ENCODE measurements at places on chromosomes 1 and 21.

GRCh38 chr1:56469640-56470371, 109.6 kb downstream of the PLPP3 start:
- H3K4me3 ChIP-seq: no peak overlapping the region
- H3K36me3 ChIP-seq: no peaks in the 10 kb centered on the region
- H3K27ac ChIP-seq: no peak overlapping the region
- DNase-seq: no peak
- peaks cover 2% of the 10 kb centered on the region for H3K27me3 ChIP-seq

DNA sequence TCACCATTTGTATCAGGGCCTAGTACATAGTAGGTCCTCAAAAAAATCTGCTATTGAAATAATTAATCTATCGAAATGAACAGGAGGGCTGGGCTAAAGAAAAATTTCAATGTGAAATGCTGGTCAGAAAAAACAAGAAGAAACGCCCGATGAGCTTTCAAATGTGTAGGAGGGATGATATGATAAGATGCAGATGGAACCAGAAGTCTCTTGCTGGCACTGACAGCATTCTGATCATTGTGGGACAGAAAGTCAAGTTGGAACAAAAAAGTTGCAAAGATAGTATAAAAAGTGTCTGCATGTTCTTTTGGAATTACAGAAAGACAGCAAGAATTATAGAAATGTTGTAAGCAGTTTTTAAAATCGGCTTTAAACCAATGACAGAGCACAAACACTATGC, 11.1 kb downstream of the G0S2 start:
- no peaks in the 10 kb centered on the region for H3K27me3 ChIP-seq
- H3K4me3 ChIP-seq: no peak overlapping the region
- no peaks in the 10 kb centered on the region for H3K36me3 ChIP-seq

DNA sequence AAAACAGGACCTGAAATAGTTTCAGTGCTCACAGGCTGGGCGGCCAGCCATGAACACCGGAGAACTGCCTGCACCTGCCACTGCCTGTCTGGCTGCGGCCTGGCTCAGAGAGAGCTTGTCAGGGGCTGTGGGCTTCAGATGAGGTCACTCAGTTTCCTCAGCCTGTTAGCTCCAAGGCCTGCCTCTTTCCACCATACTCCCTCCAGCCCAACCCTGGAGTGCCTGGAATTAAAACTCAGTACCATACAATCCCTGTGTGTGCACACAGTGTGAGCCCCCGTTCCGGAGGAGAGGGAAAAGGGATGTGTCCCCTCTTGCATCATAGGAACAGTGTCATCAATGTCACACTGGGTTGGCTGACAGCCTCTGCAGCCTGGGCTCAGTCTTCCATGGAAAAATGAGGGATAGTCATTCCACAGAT, 16.2 kb downstream of the CACNA1S start:
- no peaks in the 10 kb centered on the region for H3K27me3 ChIP-seq
- H3K27ac ChIP-seq: no peak overlapping the region
- no peak overlapping the region for H3K4me3 ChIP-seq
- no peaks in the 10 kb centered on the region for H3K36me3 ChIP-seq
- DNase-seq: no peak
- H3K4me1 ChIP-seq: no peaks in the 10 kb centered on the region

DNA sequence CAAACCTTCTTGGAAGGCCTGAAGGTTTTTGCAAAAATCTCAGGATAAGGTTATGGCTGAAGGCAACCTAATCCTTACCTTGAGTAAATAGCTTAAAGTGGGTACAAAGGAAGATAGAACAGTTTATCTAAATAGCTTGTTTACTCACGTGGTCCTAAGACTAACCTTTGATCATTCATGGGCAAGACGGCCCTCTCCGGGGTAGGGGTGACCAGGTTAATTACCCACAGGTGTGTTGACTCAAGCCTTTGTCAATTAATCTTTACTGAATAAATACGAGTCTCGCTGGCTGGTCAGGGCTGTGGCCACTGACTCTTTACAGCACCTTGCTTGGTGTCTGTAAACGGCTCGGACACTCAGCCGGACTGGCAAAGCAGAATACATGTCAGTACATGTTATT, 10.8 kb downstream of the AADACL4 start:
- no peak overlapping the region for H3K4me3 ChIP-seq
- DNase-seq: no peak
- no peaks in the 10 kb centered on the region for H3K36me3 ChIP-seq
- no peak overlapping the region for H3K27ac ChIP-seq
- H3K27me3 ChIP-seq: no peaks in the 10 kb centered on the region

DNA sequence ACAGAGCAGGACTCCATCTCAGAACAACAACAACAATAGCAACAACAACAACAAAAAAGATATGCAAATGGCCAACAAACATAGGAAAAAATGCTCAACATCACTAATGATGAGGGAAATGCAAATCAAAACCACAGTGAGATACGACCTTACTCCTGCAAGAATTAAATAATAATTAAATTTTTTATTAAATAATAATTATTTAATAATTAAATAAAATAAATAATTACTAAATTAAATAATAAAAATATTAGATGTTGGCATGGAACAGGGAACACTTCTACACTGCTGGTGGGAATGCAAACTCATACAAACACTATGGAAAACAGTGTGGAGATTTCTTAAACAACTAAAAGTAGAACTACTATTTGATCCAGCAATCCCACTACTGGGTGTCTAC, 1022.3 kb upstream of the B3GALT2 start:
- no peak overlapping the region for H3K27ac ChIP-seq
- no peaks in the 10 kb centered on the region for H3K36me3 ChIP-seq
- DNase-seq: no peak
- no peaks in the 10 kb centered on the region for H3K27me3 ChIP-seq
- H3K4me3 ChIP-seq: no peak overlapping the region

DNA sequence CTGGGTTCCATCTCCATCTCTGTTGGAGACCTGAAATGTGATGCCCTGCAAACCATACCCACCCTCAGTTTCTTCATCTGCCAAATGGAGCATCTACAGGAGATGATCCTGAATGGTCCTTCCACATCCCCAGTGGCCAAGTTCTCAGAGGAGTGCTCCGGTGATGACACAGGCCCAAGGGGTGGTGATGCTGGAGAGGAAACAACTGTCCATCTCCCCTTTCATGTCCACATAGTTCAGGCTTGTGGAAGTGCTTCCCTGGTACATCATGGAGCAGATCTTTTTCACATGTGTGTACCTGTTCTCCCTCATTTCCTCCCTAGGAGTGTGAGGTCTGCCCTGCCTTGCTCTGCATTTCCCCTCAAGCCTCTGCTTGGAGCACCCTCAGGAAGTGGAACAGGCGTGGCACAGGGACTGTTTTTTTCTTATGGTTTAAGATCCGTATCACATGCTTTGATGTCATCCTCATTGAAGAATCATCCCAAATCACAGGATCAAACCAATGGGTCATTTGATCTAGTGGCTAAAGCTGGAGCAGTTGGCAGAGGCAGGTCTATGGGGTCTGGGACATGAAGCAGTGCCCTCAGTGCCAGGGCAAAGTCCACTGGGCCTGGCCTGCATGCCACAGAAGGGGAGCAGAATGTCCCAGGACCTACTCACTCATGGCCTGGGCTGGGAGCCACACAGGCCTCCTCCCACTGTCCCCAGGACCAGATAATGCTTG, 8.2 kb upstream of the TRIM63 start:
- H3K27me3 ChIP-seq: no peaks in the 10 kb centered on the region
- DNase-seq: no peak
- H3K27ac ChIP-seq: no peak overlapping the region
- H3K4me3 ChIP-seq: no peak overlapping the region

GRCh38 chr1:201850053-201850397, 21.1 kb downstream of the IPO9 start:
- H3K27me3 ChIP-seq: no peaks in the 10 kb centered on the region
- H3K4me1 ChIP-seq: no peaks in the 10 kb centered on the region
- peaks cover 48% of the 10 kb centered on the region for H3K36me3 ChIP-seq
- peak; percentile 53 for DNase-seq
- no peak overlapping the region for H3K27ac ChIP-seq
